ENCODE measurements at places on chromosomes 6 and 20.
A peak's percentile ranks its signal among the peaks of the same experiment; 100 is the strongest.

- DNase-seq = peak; percentile 86
Observed at GRCh38 chr6:73798592-73798991, 102.6 kb downstream of the CD109 start.

DNA sequence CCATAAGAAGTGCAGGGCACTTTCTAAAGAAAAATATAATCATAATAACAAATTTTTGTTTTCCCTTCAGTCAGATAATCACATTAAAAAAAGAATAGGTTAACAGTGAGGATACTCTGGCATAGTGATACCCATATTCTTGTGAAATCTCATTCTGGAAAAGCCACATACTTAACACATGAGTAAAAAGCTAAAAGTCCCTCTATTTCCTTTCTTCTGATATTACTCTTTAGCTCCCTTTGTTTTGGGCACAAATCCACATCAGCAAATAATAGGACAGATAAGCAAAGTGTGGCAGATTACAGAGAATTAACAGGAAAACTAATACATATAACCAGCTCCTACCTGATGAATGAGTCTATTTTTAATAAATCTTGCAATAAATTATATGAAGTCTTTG, 15.8 kb downstream of the SHPRH start:
- DNase-seq = no peak

- no peak for DNase-seq
Observed at GRCh38 chr6:56145616-56146015, 101.8 kb downstream of the COL21A1 start.

DNA sequence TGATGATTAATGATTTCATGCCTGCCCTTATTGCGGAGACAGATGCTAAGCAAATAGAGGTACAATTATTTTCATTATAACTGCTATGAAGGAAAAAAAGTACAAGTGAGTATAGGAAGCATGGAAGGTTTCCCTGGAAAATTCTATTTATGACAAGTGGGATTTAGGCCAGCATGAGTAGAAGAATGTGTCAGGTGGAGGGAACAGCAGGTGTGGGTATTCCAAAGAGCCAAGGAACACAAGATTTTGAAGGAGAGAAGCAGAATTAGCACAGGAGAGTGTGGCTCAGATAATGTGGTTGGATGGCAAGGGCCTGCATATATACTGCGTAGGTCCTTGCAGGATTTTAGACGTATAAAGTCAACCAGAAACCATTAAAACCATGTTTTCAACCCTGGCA, 11.4 kb downstream of the PLCB1 start:
- no peak for DNase-seq

Data from MCF 10A (cell line).